ENCODE measurements at places on chromosomes 5 and 9.

GRCh38 chr5:148445578-148445977 lies 61.8 kb downstream of the FBXO38 start:
- DNase-seq: no peak

DNA sequence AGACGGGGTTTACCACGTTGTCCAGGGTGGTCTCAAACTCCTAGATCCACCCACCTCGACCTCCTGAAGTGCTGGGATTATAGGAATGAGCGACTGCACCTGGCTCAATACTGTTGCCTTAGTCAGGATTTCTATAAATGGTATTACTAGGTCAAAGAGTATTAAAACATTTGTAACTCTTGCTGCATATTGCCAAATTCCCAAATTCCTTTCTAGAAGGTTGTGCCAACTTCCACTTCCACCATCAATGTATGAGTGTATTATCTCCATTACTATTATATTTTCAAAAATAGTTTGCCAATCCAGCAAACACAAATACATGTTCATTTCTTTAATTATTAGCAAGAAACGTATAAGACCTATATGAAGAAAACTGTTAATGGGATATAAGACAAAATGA lies 10.6 kb downstream of the PTGR1 start:
- DNase-seq: no peak

DNA sequence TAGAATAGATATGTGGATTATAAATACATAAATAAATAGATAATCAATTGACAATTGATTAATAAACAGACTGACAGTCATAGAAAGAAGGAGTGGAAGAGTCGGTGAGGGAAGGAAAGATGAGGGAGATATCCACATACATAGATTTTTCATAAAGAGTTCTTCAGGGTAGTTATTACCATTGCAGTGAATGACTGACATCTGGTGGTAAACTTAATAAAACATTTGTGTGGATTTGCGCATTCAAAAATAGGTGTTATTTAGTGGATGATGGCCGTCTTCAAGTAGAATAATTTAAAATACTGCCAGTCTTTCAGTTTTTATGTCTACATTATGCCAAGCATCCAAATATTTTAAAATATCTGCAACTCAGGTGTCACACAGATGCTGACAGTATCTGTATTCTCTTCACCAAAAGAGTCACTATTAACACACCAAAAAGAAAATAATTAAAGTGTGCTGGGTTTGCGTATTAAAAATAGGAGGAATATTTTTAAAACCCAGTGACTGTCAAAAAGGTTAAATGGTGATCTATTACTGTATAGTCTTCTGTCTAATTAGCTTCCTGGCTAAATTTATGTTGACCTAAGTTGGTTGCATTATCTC lies 78.8 kb downstream of the GIN1 start:
- peak; percentile 39 for DNase-seq

DNA sequence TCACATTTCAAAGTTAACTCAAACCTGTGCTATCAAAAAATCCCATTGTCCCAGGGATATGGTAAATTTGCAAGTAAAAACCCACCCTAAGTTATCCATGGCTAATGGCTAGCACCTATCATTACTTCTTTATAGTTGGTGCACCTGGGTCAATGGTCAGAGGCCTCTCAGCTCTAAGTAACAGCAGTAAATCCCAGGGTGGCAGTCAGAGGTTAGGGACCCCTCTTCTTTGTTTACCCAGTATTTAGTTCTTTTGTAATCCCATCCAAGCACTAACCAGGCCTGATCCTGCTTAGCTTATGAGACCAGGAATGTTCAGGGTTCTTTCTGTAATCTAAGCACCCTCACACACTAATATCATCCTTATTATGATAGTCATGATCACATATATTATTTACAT lies 52.1 kb upstream of the WWC1 start:
- no peak for DNase-seq

DNA sequence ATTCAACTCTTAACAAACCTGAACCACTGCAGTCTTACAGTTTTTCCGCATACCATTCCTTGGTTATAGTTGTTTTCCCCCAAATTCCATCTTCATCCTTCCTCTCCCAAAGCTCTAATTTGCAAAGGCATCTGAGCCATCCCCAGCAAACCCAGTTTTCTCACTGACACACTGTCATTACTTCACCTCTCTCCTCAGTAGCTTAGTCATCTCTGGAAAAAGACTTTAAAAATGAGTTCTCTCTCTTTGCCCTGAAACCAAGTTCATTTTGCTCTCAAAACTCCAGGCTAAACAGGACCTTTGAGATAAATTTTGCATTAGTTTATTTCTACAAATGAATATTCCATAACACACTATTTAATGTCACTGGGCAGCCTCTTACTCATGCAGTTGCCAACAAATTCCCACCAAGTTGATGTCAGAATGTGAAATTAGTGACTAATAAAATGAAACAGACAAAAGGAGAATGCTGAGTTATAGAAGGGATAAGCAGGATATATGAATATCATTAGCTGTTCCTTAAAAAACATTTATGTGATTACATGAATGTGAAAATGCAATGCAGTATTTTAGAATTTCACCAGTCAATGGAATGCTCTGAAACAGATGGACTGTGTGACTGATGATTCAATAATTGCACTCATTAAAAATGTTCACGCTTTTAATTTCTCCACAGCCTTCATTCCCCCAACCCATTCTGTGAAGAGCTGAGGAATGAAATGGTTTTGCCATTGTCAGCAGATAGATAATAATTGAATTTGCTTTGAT lies 107.4 kb upstream of the DMAC1 start:
- DNase-seq: no peak

DNA sequence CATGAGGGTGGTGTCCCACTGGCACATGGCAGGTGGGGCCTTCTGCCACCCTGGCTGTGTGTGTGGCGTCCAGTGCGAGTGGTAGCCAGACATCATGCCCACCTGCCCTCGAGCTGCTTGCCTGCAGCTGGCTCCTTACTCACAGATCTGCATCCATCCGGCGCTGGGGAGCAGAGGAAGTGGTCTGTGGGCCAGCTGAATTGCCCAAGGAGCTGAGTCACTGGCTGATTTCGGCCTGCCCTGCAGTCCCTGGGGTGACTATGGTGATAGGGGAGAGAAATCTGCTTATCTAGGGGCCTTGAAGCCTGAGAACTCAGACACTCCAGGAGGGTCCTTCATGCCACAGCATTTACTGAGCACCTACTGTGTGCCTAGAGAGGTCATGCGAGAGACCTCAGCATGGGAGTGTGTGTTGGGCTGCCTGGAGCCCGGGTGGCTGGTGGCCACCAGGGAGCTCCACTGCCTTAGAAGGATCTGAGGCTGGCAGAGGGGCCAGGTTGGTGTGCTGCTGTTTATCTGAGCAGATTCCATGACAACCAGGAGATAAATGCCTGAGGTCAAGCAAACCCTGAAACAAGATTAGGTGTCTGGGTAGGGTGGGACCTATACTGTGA lies 57.1 kb downstream of the SLC22A5 start:
- peak; percentile 69 for DNase-seq

GRCh38 chr9:121085661-121086060 lies 10.9 kb downstream of the CNTRL start:
- DNase-seq: no peak

DNA sequence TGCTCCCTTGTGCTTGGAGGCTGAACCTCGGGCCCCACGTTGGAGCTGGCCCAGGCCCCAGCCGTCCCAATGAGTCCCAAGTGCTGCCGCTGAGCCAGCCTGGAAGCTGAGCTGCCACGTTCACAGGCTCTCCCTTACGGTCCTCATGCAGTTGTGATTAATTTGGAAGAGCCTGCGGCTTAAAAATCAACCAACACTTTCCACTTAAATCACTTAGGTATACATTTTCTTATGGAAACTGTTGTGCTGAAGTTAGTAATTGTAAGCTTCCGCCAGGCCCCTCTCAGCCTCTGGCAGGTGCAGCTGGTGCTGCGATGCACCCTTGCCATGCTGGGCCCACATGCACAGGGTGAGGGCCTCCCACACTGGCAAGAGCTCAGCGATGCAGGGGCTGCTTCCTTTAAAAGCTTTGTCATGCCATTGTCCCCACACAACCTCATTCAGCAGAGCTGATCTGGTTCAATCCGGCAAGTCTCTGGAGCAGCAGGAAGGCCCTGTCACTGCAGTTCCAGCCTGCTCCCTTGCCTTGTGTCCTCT lies 61.0 kb downstream of the IPPK start:
- DNase-seq: no peak

GRCh38 chr9:133953976-133954709 lies 38.0 kb downstream of the VAV2 start:
- DNase-seq: no peak

GRCh38 chr5:80146046-80146445 lies 109.8 kb downstream of the SERINC5 start:
- no peak for DNase-seq

DNA sequence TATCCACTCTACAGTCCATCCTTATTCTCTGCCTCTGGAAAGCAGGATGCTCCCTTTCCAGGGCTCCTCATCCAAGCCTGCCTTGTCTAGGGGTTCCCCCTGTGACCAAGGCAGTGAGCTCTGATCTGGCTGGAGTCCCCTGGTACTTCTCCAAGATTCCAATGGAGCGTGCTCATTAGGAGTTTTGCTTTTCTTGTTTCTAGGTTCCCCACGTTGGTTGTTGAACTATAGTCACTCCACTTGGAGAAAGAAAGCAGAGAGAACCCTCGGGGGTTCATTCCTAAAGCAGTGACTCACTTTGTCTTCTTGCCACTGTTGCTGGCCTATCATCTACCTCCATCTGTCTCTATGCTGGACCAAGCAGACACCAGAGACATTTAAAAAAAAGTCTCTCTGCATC lies 192.6 kb downstream of the TLE4 start:
- no peak for DNase-seq

- no peak for DNase-seq
Measured at GRCh38 chr5:84433461-84433860, 48.8 kb upstream of the EDIL3 start.

DNA sequence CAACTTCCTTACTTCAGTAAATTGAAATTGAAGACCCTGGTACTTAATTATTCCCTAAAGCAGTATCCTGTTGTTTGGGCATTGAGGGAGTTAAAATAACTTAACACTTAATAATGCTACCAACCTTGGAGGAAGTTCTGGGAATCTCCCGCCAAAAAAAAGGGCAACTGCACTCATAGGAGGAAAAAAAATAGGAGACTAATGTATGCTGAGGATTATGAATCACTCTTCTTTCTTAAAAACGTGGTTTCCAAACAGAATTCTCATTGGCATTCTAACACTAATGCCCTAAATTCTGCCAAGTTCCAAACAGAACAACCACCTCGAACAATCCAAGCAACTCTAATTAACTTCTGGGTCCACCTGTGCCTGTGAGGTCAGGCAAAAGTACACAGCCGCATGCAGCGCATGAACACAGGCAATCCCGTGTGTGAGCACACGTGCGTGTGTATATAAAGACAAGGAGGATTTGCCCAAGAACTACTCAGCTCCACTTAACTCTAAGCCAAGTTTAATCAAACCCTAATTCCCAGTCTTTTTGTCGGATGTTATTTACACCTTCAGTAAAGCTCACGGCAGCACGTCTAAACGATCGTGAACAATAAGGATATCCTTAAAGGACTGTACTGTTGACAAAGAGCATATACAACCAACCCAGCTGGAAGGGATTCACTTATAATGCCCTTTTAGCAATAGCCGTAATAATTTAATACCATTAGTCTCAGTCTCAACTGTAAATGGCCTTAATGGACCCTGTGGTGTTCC lies 78.4 kb downstream of the EBF1 start:
- DNase-seq: no peak

GRCh38 chr9:86893811-86894490 lies 53.4 kb downstream of the GAS1 start:
- no peak for DNase-seq

- peak; percentile 77 for DNase-seq
Measured at GRCh38 chr9:126398403-126399058, 71.9 kb downstream of the MVB12B start.

- no peak for DNase-seq
Measured at GRCh38 chr9:123421801-123422455, 65.9 kb downstream of the CRB2 start.

GRCh38 chr9:87671478-87671877 lies 54.4 kb upstream of the CTSL start:
- DNase-seq: no peak

DNA sequence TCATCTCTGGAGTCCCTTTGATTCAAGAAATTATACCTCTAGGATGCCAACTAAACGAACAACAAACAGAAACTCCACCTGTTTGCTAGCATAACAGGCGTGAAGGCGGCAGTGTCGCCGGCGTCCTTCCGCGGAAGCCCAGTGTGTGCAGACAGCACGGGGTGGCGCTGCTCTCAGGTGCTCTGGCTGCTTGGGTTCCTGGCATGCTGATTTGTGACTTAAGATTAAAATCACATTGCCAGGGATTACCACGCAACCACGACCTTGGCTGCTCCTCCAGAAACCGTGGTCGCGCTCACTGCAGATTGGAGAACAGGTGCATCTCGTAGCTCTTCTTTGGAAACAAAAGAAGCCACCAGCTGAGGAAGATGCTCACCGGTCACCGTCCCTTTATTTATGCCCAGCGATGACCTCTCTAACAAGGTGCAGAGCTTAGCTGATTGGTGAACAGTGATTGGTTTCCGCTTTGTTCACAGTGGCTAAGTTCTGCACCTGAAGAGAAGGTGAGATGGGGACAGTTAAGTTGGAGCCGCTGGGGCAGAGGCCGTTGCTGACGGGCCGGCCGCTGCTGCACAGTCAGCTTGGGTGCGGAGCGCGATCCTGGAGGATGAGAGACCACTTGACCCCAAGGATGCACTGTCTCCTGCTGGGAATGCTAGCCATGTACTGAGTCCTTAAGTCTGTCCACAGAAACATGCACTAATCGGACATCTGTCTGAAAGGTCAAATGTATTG lies 232.3 kb downstream of the FANCC start:
- no peak for DNase-seq

GRCh38 chr9:128828719-128829452 lies 708 bp downstream of the SPOUT1 start:
- DNase-seq: no peak

GRCh38 chr9:82597241-82598203 lies 465.4 kb downstream of the RASEF start:
- DNase-seq: no peak

GRCh38 chr9:70901746-70902145 lies 219.7 kb downstream of the TRPM3 start:
- no peak for DNase-seq

DNA sequence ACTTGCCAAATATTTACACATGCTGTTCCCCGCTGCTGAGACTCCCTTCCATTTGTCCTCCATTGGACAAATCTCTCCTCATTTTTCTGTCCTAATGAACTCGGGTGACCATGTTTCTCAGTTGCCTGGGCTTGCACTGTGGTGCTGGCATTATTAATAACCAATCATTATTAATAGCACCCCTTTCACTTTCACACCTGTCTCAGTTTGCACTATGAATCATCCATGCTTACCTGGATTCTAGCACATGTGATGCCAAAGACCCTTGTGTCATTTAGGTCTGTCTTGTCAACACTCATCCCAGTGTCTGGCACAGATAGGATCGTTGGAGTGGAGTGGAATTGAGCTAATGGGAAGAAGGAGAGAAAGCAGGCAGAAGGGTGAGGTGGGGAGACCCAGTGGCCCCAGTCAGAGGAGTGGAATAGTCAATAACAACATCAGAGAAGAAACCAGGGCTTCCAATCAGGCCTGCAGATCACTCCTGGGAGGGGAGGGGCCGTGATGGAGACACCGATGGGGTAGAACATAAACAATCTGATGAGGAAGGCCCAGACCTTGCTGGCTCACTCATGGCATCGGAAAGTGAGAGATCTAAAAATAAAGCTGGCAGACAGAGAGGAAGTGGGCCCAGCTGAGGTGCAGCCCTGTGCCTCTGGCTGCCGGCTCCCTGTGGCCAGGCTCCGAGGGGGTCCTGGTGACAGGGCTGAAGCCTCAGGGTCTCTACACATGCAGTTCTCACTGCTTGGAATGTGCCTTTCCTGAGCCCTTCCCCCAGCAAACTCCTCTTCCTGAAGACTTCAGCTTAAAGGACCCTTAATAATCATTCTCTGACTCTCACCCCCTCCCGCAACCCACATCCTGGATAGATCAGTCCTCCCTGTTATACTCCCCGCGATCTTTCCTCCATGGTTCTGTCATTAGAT lies 33.5 kb upstream of the CRB2 start:
- peak; percentile 66 for DNase-seq

Measured in CD4-positive, alpha-beta T cell treated with Interleukin-10 for 1 hour (primary cell).